T-helper 22 cell (primary cell): ENCODE measurements at places on chromosomes 5 and 9.

DNA sequence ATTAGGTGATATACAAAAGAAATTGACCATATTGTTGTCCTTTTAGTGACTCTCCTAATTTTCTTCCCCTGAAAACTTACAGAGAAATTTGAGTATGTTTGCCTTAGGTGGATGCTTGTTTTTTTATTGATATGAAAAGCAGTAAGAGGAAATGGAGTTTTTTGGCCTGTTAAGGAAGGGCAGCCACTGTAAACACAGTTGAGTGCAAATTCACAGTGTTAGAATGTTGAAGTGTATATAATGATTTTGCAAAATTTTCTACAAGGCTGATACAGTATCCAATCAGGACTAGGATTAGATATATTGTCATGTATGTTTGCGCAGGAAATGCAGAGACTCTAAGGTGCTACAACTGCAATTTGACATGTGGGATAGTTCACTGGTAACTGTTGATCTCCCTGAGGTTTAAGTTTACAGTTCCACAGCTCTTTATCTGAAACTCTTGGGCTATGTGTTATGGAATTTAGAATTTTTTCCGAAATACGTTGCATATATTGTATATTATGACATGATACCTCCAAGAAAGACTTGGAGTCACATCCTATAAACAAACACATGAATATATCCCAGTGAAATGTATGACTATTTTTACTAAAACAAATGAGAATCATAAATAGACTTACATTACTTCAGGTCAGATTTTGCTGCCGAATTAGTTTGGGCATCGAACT is 62.5 kb downstream of the FXN start:
- DNase-seq, result no peak

- no peak for DNase-seq
These were observed 27.8 kb downstream of the DPYSL3 start for GRCh38 chr5:147481874-147482705.

DNA sequence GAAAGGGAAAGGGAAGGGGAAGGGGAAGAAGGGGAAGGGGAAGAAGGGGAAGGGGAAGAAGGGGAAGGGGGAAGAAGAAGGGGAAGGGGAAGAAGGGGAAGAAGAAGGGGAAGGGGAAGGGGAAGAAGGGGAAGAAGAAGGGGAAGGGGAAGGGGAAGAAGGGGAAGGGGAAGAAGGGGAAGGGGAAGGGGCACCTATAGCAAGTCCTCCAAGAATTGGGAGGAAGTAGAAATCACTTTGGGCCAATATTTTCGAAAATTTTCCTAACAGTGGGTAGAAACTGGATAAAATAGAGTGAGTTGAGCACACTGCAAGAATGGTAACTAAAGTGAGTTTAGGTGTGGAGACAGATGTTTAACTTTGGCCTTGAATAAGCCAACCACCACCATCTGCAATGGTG is 915.3 kb downstream of the DNAH5 start:
- DNase-seq, result no peak

DNA sequence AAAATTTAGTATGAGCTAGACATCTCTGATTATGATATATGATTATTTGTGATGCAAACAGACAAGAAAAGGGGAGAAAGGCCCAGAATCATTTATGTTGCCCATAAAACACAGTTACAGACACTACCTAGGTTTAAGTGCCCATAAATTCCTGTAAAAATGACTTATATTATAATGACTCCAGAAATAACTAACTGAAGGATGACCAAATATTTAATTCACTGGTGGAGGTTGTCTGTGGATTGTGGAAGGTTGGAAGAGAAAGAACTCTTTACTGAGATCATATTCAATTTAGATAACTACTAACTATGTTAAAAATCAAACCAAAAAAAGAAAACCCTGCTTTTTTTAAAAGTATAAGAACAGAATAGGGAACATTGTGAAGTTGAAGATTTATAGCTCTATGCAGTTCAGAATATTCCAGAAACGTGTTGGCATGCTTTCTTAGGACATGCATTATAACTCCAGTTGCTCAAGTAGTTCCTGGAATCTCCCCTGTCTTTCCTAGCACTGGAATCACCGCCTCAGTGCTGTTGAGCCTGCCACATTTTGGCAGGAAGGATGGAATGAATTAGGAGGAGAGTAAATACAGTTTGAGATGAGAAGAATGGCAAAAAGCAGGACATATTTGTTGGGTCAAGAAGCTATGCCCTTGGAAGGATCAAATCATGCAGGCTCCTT is 72.0 kb upstream of the PAPPA start:
- no peak for DNase-seq
